NCI-H2171 treated with DMSO at 0.1 percent for 48 hours (cell line): ENCODE measurements at places on chromosomes 7 and 10.

GRCh38 chr10:96718304-96718990 is 1.9 kb downstream of the PIK3AP1 start:
- DNase-seq, result no peak

DNA sequence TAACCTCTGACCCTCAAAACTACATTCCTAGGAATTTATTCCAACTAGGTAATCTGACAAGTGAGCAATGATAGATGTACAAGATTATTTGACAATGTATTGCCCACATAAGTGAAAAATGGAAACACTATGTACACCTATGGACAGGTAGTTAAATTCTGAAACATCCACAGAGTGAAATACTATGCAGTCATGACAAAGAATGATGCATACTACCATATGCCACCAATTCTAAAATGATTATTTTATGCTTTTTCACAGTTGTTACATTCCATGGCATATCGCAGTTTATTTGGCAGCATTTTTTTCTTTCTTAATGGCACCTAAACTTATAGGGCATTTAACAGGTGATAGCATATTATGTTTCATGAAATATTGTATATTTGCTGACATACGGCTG is 20.1 kb upstream of the TNPO3 start:
- DNase-seq, result peak; percentile 17

- no peak for DNase-seq
Measured at GRCh38 chr10:944034-944831, 12.7 kb upstream of the LARP4B start.

GRCh38 chr7:80779456-80779855 is 139.4 kb downstream of the SEMA3C start:
- DNase-seq, result no peak

DNA sequence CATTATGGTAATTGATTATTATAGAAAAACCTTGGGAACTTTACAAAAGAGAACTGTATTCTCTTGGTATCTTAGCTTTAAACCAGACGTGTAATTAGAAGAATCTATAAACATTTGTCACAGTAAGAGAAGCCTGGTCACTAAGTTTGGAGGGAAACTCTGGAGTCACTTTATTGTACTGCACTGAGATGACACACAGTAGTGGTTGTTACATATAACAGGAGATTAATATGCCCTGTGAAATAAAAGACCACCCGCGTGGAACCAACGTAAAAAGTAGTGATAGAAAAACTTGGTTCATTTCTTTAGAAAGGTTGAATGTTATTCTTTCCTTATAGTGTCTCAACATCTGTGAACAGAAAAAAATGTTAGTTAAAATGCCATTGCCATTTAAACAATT is 416.1 kb downstream of the MDFIC start:
- no peak for DNase-seq

DNA sequence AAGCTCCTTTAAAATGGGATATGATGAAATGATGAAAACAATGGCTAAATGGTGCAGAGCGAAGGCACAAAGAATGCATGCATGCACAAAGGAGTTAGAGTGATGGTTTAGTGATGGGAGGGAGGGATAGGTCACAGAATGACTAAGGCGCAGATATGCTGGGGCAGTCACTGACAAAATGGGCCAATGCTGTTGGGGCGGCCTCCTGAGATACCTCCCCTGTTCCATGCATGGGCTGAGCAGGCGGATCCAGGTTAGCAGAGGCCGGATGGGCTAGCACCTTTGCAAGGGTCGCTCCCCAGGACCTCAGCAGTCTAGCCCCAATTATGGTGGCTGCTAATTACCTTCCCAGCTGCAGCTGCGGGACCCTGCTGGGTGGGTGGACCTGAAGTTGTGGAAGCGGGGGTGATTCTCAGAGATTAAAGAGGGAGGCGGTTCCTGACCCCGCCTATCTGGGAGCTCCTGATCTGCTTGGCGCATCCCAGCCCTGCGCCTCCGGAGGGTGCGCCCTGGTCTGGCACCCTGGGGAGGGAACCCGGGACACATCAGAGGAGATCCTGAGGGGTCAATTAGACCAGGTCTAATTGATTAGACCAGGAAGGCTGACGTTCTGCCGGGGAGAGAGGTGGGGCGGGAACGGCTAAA is 175.0 kb downstream of the CYP26A1 start:
- no peak for DNase-seq

GRCh38 chr7:30168835-30169573 is 34.2 kb downstream of the MTURN start:
- DNase-seq, result no peak

DNA sequence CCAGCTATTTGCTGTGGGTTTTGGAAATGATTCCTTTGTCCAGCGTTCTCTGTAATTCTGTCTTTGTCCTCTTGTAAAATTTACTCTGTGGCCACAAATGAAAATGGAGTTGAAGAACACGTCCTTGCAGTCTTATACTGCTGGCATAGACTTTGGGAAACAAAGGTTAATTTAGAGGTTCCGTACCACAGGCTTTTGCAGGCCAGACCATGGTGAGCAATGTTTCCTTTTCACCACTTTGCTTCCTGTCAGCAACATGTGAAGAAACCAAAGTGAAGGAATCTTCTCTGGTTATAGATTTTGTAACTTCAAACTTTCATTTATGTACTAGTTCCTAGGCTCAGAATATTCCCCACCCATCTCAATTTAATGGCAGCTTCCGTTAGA is 488.5 kb downstream of the MDFIC start:
- DNase-seq, result no peak

- no peak for DNase-seq
Measured at GRCh38 chr10:62166331-62167131, 102.1 kb downstream of the RTKN2 start.

- no peak for DNase-seq
Measured at GRCh38 chr10:88209837-88210561, 346.6 kb downstream of the PTEN start.

GRCh38 chr7:3064067-3064466 is 20.4 kb upstream of the CARD11 start:
- no peak for DNase-seq

DNA sequence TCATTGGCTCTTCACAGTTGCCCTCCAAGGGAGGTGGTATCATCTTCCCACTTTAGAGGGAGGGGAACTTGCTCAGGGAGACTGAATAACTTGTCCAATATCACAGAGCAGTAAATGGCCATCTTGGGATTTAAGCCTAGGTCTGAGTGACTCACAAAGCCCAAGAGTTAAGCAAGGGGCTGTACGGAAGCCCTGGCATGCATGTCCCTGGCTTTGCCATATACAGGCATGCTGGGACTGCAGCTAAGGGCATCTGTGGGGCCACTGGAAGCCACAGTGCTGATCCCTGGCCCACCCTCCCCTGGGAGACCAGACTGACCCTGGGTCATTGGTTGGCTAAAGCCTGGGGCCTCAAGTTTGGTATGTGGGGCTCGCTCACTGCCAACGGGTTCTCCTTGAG is 3.1 kb downstream of the VSIR start:
- no peak for DNase-seq

GRCh38 chr10:118732245-118733165 is 22.3 kb downstream of the CACUL1 start:
- no peak for DNase-seq

GRCh38 chr10:71421075-71421434 is 24.3 kb downstream of the CDH23 start:
- DNase-seq, result no peak

DNA sequence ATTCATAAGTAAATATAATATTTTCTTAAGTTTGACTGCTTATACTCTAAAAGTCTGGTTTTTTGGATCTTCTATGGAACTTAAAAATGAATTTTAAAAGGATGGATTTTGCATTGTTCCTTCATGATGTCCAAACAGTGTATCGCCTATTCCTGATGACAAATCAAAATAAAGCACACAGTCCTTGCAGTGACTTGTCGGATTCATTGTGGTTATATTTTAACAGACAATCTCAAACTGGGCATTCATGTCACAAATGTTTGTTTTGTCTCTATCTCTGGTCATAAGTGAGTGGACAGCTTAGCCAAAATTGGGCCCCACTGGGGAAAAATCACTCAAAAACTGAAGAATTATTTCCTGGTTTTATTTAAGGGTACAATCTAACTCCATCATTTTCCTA is 74.8 kb downstream of the LMBR1 start:
- DNase-seq, result no peak

- no peak for DNase-seq
Measured at GRCh38 chr7:158067219-158067930, 520.2 kb downstream of the PTPRN2 start.
